Thoracic aorta endothelial cell (primary cell): ENCODE measurements at places on chromosomes 1 and 21. TPM values are rescaled to one million over a fixed set of nuclear protein-coding genes. Genes with fewer than 3 reads are reported as not detected.

CCDC185 gene
- not detected in 2 replicates for total RNA-seq

ASCL5 gene
- not detected in 2 replicates for total RNA-seq

SPATA1 gene
- 0.36 and 1.1 TPM in 2 replicates for total RNA-seq

NUDC gene
- total RNA-seq: 58.0 and 60.5 TPM in 2 replicates

SELL gene
- total RNA-seq: 1.9 and 3.6 TPM in 2 replicates

PFKFB2 gene
- total RNA-seq: 1.2 and 1.4 TPM in 2 replicates

SERPINC1 gene
- not detected in 2 replicates for total RNA-seq

PSMG1 gene
- total RNA-seq: 88.2 and 103 TPM in 2 replicates

RPTN gene
- total RNA-seq: not detected in 2 replicates

CELA2A gene
- not detected in 2 replicates for total RNA-seq

SPRR2G gene
- not detected in 2 replicates for total RNA-seq

USH2A gene
- not detected in 2 replicates for total RNA-seq

PRKAA2 gene
- 10.0 and 11.2 TPM in 2 replicates for total RNA-seq

LAPTM5 gene
- 36.0 and 36.3 TPM in 2 replicates for total RNA-seq

MTOR gene
- total RNA-seq: 54.0 and 65.8 TPM in 2 replicates

ADGRL4 gene
- total RNA-seq: 335 and 338 TPM in 2 replicates

MX2 gene
- total RNA-seq: 0.13 and 0.50 TPM in 2 replicates

MFSD2A gene
- 3.9 and 5.3 TPM in 2 replicates for total RNA-seq

KLHL20 gene
- 32.3 and 35.8 TPM in 2 replicates for total RNA-seq

CDK18 gene
- 0.13 and 0.22 TPM in 2 replicates for total RNA-seq

BSND gene
- not detected in 2 replicates for total RNA-seq

IFNLR1 gene
- not detected in 2 replicates for total RNA-seq

C1orf226 gene
- 3.4 and 3.7 TPM in 2 replicates for total RNA-seq

SHISA4 gene
- total RNA-seq: 8.5 and 9.8 TPM in 2 replicates

LAMC2 gene
- total RNA-seq: 0.53 and 9.0 TPM in 2 replicates

EPRS1 gene
- total RNA-seq: 189 and 192 TPM in 2 replicates

CYP4A22 gene
- 0.07 TPM in 1 of 2 replicates, not detected in the other for total RNA-seq

S100A8 gene
- total RNA-seq: not detected in 2 replicates

NCMAP gene
- total RNA-seq: not detected in 2 replicates

RAD54L gene
- 7.3 and 11.1 TPM in 2 replicates for total RNA-seq

SYCP1 gene
- not detected in 2 replicates for total RNA-seq

FAM78B gene
- 0.36 and 0.40 TPM in 2 replicates for total RNA-seq
